ENCODE measurements at places on chromosomes 3 and 15.

- no peak for DNase-seq
These were observed 10.1 kb downstream of the MNS1 start for GRCh38 chr15:56454836-56455235.

DNA sequence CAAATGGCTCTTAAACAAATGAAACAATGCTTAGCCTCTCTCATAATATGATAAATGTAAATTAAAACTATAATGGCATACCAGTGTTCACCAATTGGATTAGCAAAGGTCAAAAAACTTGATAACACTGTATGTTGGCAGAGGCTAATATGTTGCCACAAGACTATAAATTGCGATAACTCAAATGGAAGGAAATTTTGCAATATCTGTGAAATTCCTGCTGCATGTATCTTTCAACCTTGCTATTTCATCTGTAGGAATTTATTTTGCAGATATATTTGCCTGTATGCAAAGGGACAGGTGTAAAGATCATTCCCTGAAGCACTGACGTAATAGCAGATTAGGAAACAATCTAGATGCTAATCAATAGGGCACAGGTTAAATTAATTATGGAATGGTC, 191.4 kb upstream of the EIF1B start:
- no peak for DNase-seq

DNA sequence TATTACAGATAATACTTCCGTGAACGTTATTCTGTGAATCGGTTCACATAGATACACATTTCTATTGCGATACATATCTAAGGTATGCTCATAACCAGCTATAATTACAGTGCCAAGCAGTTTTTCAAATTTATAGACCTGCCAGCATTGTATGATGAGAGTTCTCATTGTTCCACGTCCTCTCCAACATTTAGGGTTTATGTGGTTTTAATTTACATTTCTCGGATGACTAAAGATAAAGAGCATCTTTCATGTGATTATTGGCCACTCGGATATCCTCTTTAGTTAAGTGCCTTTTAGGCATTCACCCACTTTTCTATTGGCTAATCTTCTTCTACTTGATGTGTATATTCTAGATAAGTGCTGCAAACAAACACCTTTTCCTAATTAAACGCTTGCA, 134.7 kb upstream of the CCDC54 start:
- DNase-seq: no peak

GRCh38 chr15:67080900-67081431, 15.6 kb downstream of the SMAD3 start:
- DNase-seq: peak; percentile 38

- DNase-seq: no peak
These were observed 32.1 kb upstream of the TJP1 start for GRCh38 chr15:29854413-29854812.

- no peak for DNase-seq
These were observed 398.4 kb upstream of the AZI2 start for GRCh38 chr3:28746990-28747389.

GRCh38 chr15:68593828-68594532, 15.2 kb downstream of the CORO2B start:
- DNase-seq: no peak

GRCh38 chr3:171956181-171956683, 83.1 kb upstream of the FNDC3B start:
- no peak for DNase-seq

DNA sequence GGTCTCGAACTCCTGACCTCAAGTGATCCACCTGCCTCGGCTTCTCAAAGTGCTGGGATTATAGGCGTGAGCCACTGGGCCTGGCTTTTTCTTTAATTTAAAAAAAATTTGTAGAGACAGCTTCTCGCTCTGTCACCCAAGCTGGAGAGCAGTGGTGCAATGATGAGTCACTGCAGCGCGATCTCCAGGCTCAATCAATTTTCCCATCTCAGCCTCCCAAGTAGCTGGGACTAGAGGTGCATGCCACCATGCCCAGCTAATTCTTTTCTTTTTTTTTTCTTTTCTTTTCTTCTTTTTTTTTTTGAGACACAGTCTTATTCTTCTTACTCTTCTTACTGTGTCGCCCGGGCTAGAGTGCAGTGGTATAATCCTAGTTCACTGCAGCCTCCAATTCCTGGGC, 19.8 kb downstream of the TUBGCP4 start:
- no peak for DNase-seq

DNA sequence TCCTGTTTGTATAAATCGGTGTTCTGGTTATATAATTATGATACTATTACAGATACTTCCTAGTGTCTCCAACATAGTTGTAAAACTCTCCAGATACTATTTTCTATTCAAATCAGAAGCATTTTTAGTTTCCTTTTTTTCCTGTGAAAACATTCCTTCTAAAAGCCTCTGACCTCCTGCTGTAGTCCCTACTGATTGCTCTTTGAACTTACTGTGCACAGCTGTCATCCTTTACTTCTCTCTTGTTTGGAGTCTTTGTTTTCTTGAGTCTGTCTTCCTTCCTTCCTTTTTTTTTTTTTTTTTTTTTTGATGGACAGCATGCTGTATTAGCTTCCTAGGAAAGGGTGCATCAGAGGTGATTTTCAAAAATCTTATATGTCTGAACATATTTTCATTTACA, 28.9 kb downstream of the NR2C2 start:
- no peak for DNase-seq

- DNase-seq: no peak
These were observed 397.7 kb upstream of the EPHA6 start for GRCh38 chr3:96416549-96417255.

DNA sequence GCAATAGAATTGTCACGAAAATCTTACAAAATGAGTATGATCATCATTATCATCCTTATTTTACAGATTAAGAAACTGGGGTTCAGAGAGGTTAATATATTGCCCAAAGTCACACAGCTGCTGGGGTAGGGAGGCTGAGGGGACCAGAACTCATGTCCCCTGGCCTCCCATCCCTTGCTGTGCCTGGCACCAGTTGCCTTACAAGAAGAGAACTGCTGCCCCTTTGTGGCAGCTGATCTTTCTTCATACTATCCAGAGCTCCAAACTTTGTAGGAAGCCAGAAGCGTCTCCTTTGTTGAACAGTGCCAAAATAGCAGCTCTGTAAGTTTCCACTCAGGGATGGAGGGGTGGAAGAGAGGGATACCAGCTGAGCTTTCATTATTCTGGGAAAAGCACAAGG, 236.8 kb upstream of the TBC1D5 start:
- DNase-seq: peak; percentile 35

DNA sequence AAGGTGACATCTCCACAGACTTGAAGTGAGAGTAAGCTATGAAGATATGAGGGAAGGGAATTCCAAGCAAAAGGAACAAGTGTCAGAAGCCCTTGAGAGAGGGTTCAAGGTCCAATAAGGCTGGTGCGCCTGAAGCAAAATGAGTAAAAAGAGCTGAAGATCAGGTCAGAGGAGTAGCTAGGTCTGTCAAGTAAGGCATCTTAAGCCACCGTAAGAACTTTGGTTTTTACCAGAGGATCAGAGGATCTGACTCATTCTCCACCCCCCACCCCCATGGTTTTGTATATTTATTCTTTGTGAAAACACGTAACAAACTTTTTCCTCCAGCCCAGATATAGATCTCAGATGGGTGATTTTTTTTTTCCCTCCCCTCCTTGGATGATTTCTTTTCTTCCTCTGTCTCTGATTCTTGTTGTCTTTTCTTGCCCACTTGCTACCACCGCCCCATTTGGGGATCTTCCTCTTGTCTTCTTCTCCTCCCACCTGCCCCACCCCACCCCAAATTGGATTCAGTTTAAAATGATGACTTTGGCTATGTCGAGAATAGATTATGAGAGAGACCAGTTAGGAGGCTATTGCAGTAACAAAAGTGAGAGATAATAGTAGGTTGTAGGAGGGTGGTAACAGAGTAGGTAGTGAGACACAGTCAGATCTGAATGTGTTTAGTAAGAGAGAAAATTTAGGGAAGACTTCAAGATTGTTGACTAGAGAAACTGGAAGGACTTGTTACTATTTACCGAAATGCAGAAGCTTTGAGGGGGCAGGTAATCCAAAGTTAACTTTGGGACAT, 6.1 kb downstream of the TRMT10C start:
- DNase-seq: no peak

- no peak for DNase-seq
These were observed 739 bp downstream of the SYN2 start for GRCh38 chr3:12004741-12005513.

- DNase-seq: no peak
These were observed 192.8 kb downstream of the ARPP21 start for GRCh38 chr3:35832140-35832571.

DNA sequence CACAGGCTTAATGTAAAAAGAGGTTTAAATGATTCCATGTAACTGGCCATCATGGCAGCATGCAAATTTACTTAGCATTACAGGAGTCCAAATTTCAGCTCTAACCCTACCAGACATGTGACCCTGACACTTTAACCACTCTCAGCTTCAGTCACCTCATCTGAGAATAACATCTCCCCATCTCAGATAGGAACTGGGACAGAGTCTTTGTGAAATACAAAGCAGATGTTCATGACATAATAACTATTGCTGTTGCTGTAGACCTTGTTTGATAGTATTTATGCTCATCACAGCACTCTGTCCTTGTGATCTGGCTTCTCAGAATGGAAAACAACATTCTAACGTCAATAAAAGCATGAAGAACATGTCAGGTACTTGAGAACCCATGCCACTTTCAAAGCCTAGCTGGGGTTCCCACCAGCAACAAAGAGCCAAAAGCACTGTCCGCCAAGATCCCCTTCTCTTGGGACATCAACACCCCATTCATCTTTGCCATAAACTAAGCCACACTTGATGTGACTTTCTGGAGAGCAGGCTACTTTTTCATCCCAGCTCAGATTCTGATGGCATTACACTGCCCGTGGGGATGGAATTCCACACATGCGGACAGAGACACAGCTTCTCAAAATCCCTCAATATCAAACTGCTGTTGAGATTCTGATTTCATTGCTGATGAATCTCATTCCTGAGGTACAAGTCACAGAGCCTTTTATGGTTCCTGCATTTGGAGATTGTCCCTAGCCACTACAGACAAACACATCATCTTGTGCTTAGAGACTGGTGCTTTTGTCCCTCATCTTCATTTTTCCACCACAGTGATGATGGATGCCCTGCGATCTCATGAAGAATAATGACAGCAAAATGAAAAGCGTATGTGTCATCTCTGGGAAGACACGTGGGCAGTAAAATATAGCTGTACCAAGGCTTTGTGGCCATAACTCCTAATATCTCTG, 202.7 kb downstream of the TNIK start:
- DNase-seq: no peak

GRCh38 chr3:111244760-111245159, 173.1 kb downstream of the NECTIN3 start:
- no peak for DNase-seq

DNA sequence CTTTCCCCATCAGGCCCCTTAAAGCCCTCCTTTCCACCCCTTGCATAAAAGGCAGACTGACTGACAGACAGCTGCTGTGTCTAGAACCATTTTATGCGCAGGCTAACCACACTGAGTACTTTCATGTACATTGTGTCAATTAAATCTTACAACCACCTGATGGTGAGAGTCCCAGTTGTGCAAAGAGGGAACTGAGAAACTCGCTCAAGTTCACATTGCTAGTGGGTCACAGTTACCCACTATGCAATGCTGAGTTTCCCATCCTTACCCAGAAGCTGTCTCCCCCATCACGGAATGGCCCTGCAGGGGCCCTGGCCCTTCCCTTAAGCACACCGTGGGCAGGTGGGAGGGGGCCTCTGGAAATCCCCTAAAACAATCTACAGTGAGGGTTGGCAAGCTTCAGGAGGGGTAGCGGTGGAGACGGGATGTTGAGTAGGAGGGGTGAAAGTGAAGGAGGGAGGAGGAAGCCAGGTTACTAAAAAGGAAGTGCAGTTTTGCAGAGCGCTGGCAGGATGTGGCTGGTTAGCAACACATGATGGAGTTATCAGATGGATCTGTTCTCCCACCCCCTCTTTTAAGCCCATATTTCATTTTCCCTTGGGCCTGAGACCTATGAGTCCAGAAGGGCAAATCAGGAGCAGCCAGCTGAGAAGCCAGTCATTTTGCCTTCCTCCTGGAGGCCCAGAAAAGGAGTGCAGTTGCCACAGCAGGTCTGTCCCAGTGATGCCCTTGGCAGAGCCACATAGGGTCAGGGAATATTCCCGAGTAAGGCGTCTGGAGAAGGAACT, 30.0 kb downstream of the STARD5 start:
- no peak for DNase-seq

- DNase-seq: no peak
These were observed 219.7 kb upstream of the COL8A1 start for GRCh38 chr3:99418709-99419108.

- no peak for DNase-seq
These were observed 327.7 kb upstream of the TPRG1 start for GRCh38 chr3:188844096-188844495.

DNA sequence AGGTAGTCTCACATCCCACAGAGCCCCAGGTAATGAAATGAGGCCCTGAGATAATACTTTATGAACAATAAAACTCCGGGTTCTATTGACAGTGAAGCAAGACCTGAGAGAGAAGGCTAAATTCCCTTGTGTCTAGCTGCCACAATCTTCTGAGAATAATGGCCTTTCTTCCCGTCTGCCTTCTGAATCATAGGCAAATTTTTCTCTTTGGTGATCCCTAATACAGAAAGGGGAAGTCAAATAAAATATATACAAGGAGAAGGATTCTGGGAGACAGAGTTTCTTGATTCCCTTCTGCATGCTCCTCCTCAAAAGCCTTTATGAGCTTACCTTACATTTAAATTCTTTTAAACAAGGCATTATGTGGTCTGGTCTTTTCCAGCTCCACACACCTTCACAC, 29.9 kb upstream of the CCR2 start:
- no peak for DNase-seq

- DNase-seq: no peak
These were observed 19.6 kb downstream of the HSPBAP1 start for GRCh38 chr3:122773944-122774509.

GRCh38 chr3:194327218-194328052, 23.7 kb downstream of the CPN2 start:
- no peak for DNase-seq

DNA sequence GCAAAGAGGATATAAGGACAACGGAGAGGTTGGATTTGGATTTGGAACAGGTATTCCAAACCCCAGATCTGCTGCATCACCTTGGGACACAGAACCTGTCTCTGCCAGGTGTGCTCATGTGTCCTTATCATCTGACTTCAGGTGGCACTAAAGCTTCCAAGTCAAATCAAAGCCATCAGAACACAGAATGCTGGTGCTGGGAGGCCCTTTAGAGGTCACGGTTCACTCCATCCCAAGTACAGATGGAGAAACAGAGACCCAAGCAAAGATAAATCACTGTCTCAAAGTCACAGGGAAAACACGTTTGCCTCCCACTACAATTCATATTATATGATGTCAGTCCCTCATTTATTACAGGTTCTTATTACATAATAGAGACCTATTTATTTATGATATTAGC, 72.8 kb downstream of the HES1 start:
- DNase-seq: no peak

- no peak for DNase-seq
These were observed 14.1 kb downstream of the LYSMD4 start for GRCh38 chr15:99719096-99719541.
